ENCODE measurements at places on chromosomes 16 and 17.
A peak's percentile ranks its signal among the peaks of the same experiment; 100 is the strongest.

DNA sequence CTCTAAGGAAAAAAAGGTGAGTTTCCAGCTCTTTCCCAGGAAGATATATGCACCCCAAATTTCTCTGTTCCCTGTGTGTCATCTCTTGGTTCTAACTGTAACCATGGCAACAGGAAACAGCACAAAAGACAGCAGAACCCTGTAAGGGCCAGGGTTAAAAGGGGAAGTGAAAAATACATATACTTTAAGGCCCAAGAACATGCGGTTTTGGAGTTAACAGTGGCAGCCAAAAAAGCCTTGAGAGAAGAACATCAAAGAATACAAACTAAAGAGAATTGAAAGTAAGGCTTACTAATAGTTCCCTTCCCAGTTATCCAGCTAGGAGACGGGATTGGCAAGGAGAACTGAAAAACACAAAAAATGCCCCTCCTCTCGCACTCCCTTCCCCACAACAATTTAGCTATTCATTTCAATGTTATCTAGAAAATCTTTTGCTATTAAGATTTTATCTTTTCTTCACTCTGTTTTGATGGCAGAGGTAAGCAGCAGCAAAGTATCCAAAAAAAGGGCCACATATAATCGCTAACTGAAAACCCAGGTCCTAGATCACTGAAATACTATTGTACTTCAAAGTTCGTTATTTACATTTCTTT, 1.5 kb downstream of the SPOP start:
- DNase-seq: no peak

DNA sequence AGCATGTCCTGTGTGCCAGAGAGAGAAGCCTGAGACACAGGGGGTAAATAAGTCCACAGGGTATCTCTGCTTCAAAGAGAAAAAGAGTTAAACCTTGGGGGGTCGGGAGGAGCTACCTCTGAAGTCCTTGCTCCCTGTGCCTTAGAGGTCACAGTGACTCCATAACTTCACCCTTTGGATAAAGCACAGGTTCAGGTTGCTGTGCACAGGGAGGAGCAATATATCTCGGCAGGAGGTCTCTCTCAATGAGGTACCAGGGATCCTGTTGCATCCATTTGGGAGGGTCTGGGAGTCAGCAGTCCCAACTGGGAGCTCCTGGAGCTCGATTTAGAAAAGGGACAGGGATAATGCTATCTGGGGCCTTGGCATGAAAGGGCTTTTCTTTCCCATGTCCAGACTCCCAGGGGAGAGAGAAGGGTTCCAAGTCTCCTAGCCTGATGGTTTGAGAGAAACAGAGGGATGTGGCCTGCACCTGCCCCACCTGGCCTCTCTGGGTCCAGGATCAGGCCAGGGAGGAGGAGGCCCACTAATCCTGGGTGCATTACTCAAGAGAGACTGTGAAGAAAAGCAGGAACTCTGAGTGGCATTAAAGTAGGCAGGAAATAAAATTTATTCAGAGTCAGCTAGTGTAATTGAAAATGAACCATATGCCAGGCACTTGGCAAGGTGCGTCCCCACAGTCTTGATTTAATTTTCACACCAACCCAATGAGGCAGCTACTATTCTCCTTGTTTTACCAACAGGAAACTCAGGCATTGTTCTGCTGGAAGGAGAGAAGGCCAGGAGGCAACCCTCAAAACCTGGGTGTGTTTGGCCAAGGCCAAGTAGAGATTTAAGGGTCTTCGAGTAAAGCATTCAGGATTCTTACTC, 40.7 kb downstream of the CUEDC1 start:
- DNase-seq: no peak

DNA sequence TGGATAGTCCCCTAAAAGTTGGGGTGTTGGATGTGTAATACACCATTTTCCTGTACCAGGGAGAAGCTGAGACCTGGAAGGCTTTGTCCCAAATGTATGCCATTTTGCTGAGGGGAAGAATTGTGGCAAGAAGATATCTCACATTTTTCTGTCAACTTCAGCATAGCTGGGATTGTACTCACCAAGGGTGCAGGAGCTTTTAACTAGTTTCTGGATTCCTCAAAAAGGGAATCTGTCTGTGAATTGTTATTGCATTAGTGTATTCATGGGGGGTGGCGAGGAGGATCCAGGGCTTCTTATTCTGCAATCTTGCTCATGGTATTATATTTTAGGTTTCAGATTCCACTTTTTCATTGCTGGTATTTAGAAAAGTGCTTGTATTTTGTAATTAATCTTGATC, 208.2 kb upstream of the MYOCD start:
- DNase-seq: no peak

DNA sequence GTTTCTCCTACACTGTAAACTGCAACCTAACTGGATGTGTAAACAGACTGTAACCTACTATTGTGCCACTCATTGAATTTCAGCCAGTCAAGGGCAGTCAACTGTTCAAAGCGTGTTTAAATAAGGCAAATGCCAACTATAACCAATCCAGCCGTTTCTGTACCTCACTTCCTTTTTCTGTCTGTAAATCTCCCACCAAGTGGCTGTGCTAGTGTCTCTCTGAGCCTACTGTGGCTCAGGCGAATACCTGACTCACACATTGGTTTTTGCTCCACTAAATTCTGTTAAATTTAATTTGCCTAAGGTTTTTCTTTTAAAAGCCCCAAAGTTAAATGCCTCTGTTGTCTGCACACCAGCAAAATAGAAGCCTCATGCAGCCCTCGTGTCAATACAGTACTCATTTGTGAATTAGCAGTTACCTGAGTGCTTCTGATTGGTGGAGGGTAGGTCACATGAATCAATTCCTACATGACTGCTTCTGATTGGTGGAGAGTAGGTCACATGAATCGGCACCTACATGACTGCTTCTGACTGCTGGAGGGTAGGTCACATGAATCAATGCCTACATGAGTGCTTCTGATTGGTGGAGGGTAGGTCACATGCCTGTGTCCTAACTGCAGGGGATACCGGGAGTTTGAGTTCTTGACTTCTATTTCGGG, 31.1 kb upstream of the CCR7 start:
- DNase-seq: peak; percentile 6

- DNase-seq: no peak
Measured at GRCh38 chr17:78890498-78890897, 12.5 kb downstream of the CEP295NL start.

DNA sequence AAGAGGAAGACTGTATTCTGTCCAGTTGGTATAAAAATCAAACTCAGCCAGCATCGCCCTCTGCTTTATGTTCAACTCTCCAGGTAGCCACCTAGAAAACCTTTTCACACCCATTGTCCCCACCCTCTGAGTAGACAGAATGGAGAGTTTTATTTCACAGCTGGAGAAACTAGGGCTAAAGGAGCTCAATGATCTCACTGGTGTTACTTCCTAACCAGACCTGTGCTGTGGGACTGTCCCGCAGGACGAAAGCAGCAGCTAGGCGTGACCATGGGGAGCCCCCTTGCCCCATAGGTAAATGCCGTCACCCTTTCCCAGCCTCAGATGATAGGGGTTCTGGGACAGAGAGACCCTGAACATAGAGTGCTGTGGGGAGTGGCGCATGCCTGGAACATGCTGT, 67.7 kb downstream of the CYLD start:
- DNase-seq: no peak

- DNase-seq: no peak
Measured at GRCh38 chr17:45973946-45974859, 24.8 kb upstream of the STH start.

DNA sequence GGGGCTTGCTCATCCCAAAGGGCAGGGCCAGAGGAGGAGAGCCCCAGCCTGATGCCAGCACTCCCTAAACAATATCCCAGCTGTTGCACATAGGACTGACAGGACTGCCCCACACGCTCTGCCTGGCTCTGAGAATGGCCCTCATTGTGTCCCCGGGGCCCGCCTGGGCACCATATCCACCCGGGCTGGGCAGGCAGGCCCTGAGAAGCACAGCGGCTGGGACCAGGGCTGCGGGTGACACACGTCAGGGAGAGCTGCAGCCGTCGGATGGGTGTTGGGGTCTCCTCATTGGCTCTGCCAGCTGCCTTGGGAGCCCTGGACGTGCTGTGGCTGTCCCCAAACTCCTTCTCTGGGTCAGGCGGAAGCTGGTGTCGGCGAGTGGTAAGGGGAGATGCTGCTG, 4.2 kb downstream of the BCAR1 start:
- DNase-seq: no peak

DNA sequence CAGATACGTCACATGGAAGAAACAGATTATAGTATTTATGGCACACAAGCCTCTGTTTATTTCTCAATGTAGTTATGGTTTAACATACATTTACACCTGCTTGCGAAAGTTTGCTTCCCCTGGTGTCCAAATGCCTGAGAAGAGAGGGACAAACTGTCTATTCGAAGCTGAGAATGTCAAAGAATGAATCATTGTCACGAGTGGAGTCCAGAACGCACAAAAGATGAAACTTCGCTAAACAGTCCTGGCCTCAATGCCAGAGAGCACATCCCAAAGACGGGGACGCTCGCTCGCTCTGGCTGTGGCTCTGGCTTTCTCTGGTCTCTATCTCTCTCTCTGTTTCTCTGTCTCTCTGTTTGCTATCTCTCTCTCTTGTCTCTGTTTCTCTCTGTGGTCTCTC, 298.8 kb downstream of the FOXL1 start:
- no peak for DNase-seq

DNA sequence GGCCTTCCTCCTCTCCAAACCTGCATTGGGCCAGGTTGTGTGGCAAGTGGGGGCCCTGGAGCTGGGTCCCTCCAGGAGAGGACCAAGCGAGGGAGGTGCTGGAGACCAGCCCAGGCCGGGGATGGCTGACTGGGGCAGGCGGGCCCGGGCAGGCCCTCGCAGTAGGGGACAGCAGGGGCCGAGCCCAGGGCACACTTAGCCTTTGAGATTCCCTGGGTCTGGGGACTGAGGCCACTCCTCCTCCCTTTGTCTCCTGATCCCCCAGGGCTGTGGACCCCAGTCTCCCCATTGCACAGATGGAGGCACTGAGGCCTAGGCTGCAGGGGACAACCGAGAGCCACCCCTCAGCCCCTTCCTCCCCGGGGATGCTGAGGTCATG, 5.2 kb downstream of the FOXJ1 start:
- DNase-seq: no peak

DNA sequence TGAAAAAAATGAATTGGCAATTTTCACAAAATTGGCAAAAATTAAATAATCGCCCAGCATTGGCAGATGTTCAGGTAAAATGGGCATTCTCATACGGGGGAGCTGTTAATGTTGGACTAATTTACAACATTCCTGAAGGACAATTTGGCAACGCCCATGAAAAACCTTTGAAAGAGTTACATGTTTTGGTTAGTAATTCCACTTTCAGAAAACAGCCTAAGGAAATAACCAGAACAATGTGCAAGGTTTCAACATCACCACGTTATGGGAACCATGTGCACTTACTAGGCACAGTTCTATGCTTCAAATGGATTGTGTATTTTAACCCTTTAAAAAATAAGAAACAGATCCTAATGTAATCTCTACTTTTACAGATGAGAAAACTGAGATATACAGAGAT, 62.7 kb downstream of the CDYL2 start:
- no peak for DNase-seq

- no peak for DNase-seq
Measured at GRCh38 chr16:85618521-85618920, 5.4 kb downstream of the GSE1 start.

DNA sequence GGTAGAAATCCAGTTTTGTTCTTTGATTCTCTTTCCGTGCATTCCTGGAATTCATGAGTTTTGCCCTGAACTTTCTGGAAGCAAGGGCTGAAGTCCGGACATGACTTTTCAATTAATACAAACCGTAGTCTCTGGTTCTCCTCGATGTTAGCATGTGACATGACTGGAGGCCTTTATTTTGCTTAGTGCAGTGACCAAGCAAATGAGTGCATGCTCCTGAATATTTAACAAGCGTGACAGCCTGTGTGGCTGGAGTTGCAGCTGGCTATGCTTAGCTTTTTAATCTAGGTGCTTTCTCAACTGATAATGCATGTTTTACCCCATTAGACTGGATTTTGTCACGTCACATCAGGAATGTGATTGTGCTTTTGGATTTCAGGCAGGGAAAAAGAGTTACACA, 302.1 kb downstream of the MAP2K6 start:
- DNase-seq: no peak

DNA sequence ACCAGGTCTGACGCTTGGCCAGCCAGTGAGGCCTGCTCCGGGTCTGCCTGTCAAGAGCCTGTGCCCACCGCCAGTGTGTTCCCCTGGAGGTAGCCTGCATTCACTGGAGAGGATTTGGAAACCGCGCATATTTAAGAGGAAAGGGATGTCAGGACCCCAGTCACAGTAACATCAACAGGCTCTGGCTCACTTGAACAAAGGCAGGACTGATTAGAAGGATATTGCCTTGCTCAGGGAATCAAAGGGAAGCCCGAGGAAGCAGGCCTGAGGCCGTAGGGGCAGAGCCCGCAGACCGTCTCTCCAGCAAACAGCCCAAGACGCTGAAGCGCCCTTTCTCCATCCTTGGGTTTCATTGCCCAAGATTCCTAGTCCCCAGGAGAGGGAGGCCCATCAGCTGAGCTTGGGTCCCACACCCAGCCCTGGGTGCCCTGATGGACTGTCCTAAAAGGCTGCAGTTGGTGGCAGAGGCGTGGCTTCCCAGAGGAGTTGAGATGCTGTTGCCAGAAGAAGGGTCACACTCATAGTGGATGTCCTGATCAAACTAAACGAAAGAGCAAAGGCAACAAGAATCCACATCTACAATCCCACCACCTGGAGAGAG, 23.2 kb downstream of the NT5M start:
- DNase-seq: no peak

- no peak for DNase-seq
Measured at GRCh38 chr17:32917081-32917480, 10.9 kb upstream of the TMEM98 start.

All from T1000 (cell line).